Fibroblast of lung (primary cell): ENCODE measurements at places on chromosomes 6 and 20. TPM values are rescaled to one million over a fixed set of nuclear protein-coding genes. Genes with fewer than 3 reads are reported as not detected.

- H3K4me3 ChIP-seq: no peak overlapping the region
- H3K4me1 ChIP-seq: peaks cover 8% of the 10 kb centered on the region
- no peak for DNase-seq
- no peaks in the 10 kb centered on the region for H3K36me3 ChIP-seq
Observed at GRCh38 chr6:133899556-133899955, 10.6 kb downstream of the TCF21 start.

- H3K36me3 ChIP-seq: no peaks in the 10 kb centered on the region
- no peak for DNase-seq
- H3K4me1 ChIP-seq: no peaks in the 10 kb centered on the region
- H3K4me3 ChIP-seq: no peak overlapping the region
- H3K27me3 ChIP-seq: no peaks in the 10 kb centered on the region
Observed at GRCh38 chr6:21200134-21200870, 393.2 kb upstream of the SOX4 start.

- no peaks in the 10 kb centered on the region for H3K27me3 ChIP-seq
- H3K4me1 ChIP-seq: no peaks in the 10 kb centered on the region
- H3K27ac ChIP-seq: no peak overlapping the region
- no peaks in the 10 kb centered on the region for H3K36me3 ChIP-seq
- no peak for DNase-seq
Observed at GRCh38 chr20:18845017-18845416, 31.4 kb downstream of the SCP2D1 start.

- no peak for DNase-seq
- H3K4me1 ChIP-seq: peaks cover under 1% of the 10 kb centered on the region
- no peak overlapping the region for H3K4me3 ChIP-seq
- H3K36me3 ChIP-seq: no peaks in the 10 kb centered on the region
- no peaks in the 10 kb centered on the region for H3K27me3 ChIP-seq
- H3K27ac ChIP-seq: no peak overlapping the region
Observed at GRCh38 chr6:46039646-46040045, 24.0 kb upstream of the CLIC5 start.

Gene FNDC11
- total RNA-seq: 1.0 and 1.7 TPM in 2 replicates

Gene MYBL2
- 0.26 and 1.2 TPM in 2 replicates for total RNA-seq

GRCh38 chr6:120875900-120876299 is 458.4 kb downstream of the TBC1D32 start:
- H3K27ac ChIP-seq: no peak overlapping the region
- H3K4me1 ChIP-seq: no peaks in the 10 kb centered on the region

Gene PNPLA1
- total RNA-seq: not detected in 2 replicates

DNA sequence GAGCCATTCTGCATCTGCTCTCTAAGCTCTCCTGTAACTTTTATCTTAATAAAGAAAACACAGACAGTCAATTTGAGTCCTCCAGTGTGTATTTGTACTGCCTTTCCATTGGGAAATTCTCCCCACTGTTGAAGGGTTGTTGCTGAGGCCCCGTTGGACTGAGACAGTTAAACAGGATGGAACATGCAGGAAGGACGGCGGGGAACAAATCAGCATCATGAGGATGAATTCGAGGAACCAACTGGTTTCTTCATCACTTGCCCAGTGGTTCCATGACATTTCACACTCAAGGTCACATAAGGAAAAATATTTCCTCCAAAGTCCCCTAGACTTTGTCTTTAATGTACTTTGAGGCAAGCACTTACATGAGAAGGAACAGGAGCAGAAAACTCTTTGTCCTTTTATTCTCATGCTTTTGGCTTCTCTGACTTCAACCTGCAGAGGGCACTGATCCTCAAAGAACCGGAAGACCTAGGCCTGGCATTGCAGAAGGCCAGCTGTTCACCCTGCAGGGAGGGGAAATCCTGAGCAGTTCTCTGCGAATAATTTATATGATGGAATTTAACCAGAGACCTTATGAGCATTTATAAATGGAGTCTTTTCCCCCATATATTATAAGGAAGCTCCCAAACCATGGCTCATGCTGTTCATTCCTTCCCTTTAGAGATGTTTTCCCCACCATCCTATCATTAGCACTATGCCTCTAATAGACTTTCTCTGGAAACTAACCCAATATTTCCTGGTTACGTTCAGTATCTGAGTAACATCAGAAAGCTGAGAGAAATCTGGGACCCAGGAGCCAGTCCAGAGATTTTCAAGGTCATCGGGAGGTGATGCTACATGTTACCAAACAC is 55.2 kb upstream of the ADGRF1 start:
- no peaks in the 10 kb centered on the region for H3K36me3 ChIP-seq
- H3K27me3 ChIP-seq: no peaks in the 10 kb centered on the region
- DNase-seq: peak; percentile 74
- H3K4me1 ChIP-seq: peaks cover 2% of the 10 kb centered on the region

DNA sequence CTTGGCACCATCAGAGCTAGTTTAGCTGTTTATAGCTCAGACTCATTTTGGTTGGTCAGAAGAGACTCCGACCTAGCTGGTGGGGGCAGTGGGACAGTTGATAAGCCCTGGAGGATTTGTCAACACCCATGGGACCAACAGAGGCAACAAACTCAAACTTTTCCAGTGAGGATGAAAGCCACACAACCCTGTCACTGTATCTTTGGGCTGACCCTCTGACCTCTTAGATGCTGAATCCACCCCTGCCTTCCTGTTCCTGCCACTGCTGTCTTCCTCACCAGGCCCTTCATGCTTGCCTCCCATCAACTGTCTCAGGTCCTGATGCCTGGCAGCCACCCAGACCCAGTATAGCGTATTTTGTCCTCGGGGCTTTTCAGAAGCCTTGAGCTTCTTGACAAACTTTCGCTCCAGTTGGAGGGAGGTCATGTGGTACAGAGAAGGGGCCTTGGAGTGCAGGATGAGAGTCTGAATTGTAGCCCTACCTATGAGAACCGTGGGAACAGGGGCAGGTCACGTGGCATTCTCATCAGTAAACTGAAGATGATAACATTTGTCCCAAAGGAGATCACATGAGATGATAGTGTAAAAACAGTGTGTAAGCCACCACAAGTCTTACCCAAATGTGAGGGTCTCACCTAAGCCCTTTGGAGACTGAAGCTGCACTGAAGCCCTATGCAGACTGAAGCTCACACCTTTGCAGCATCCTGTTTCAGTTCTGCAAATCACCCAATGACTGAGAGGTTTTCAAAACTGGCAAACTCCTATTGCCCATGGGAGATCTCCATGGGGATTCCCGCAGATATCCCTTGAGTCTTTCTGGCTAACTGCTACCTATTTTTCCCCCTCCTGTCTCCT is 72.0 kb upstream of the F13A1 start:
- no peaks in the 10 kb centered on the region for H3K27me3 ChIP-seq
- no peak for DNase-seq
- no peaks in the 10 kb centered on the region for H3K4me1 ChIP-seq
- no peak overlapping the region for H3K4me3 ChIP-seq

Gene PPP1R3G
- 2.1 and 3.3 TPM in 2 replicates for total RNA-seq

DNA sequence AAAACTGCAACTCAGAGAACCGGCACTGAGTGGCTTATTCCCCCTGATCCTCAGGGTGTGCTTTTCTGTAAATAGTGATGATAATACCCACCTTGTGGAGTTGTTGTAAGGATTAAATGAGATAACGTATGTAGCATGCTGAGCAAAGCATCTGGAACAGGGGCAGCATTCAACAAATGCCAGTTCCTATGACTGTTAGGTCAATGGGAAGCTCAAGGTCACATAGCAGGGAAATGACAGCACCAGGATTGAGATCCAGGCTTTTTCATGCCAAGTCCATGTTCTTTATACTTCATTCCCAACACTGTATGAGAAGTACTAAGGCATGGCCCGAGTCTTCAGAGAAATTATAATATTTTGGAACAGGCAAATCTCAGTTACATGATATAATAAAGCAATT is 5.1 kb downstream of the RCAN2 start:
- no peak overlapping the region for H3K4me3 ChIP-seq
- H3K36me3 ChIP-seq: no peaks in the 10 kb centered on the region
- DNase-seq: no peak
- peaks cover 11% of the 10 kb centered on the region for H3K27me3 ChIP-seq
- H3K4me1 ChIP-seq: no peaks in the 10 kb centered on the region

DNA sequence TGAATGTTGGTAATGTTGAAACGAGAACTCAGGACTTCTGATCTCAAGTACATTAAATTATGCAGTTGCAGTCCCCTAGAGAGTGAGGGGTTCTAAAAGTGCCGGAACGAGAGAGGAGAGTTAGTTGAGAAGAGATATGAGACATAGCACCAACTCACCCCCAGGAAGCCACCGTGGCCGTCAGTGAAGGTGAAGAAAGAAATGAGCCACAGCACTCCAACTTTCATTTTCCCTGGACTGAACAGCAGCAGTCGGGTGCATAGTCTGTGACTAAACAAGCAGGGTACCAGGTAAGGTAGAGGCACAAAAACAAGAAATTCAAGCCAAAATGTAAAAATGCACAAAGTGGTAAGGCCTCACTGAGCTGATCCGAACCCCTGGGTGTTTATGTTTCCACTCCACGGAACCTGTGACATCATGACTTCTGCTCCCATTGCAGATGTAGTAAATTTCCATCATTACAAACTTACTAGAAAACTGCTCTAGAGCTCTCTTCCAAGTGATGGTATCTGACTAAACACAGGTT is 13.2 kb downstream of the ADGRF1 start:
- no peaks in the 10 kb centered on the region for H3K36me3 ChIP-seq
- no peak for DNase-seq
- H3K4me3 ChIP-seq: no peak overlapping the region
- H3K4me1 ChIP-seq: no peaks in the 10 kb centered on the region
- no peak overlapping the region for H3K27ac ChIP-seq
- peaks cover 2% of the 10 kb centered on the region for H3K27me3 ChIP-seq

GRCh38 chr6:52155791-52156576 is 30.2 kb upstream of the IL17A start:
- H3K36me3 ChIP-seq: no peaks in the 10 kb centered on the region
- no peaks in the 10 kb centered on the region for H3K4me1 ChIP-seq
- no peak overlapping the region for H3K4me3 ChIP-seq
- no peak overlapping the region for H3K27ac ChIP-seq
- no peak for DNase-seq
- H3K27me3 ChIP-seq: no peaks in the 10 kb centered on the region

- peak; percentile 70 for DNase-seq
- H3K27me3 ChIP-seq: no peaks in the 10 kb centered on the region
- H3K36me3 ChIP-seq: no peaks in the 10 kb centered on the region
- H3K4me3 ChIP-seq: no peak overlapping the region
- H3K27ac ChIP-seq: no peak overlapping the region
- no peaks in the 10 kb centered on the region for H3K4me1 ChIP-seq
Observed at GRCh38 chr6:13877051-13877450, 47.7 kb upstream of the RNF182 start.

DNA sequence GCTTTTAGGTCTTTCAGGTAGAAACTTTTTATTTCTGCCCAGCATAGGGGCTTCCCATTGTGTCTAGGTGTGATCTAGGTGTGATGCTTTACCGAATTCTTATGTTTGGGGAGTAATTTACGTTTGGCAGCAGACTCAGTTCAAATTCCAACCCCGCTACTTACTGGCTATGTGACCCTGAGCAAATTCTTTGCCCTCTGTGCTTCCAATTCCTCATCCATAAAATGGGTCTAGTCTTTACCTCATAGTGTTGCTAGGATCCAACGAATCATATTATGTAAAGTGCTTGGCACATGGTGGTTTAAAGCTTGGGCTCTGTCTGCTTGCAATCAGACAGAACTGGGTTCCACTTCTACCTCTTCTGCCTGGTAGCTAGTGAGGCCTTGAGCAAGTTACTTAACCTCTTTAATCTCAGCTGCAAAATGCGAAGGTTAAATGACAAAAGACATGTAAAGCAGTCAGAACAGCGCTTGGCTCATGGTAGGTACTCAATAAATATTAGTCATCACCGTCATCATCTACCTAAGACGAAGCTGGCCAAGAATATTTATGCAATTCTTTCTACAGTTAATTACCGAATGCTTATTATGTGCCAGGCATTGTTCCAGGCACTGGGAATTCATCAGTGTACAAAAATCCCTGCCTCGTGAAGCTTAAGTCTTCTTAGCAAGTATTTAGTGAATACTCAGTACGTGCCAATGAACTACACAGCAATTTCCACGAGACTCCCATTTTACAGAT is 1.0 kb downstream of the NSFL1C start:
- H3K27me3 ChIP-seq: peaks cover 2% of the 10 kb centered on the region
- H3K36me3 ChIP-seq: no peaks in the 10 kb centered on the region
- no peak for DNase-seq
- H3K4me3 ChIP-seq: peak overlapping the region; percentile 91
- peak overlapping the region; percentile 85 for H3K27ac ChIP-seq

- no peaks in the 10 kb centered on the region for H3K4me1 ChIP-seq
- no peaks in the 10 kb centered on the region for H3K27me3 ChIP-seq
- DNase-seq: no peak
Observed at GRCh38 chr20:50895111-50895830, 36.0 kb downstream of the ADNP start.

- H3K36me3 ChIP-seq: no peaks in the 10 kb centered on the region
- H3K4me1 ChIP-seq: no peaks in the 10 kb centered on the region
- no peaks in the 10 kb centered on the region for H3K27me3 ChIP-seq
- no peak for DNase-seq
Observed at GRCh38 chr20:52895235-52895634, 76.9 kb upstream of the TSHZ2 start.

DNA sequence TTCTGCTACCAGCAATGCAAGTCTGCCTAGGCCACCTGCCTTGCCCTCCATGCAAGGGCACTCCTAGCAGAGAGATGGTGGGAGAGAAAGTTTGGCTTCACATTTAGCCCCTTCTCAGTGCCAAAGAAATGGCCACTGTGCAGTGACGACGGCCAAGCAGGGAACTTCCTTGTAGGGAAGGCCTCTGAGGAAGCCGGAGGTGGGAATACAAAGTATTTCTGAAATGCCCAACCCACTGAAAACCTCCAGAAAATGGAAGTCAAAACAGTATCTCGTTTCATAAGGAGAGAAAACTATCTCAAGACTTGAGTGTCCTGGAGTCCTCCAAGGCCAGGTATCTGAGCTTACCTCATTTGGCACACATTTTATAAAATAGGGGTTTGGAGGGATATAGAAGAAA is 42.7 kb downstream of the JAG1 start:
- no peaks in the 10 kb centered on the region for H3K27me3 ChIP-seq
- no peaks in the 10 kb centered on the region for H3K36me3 ChIP-seq
- H3K4me3 ChIP-seq: no peak overlapping the region
- no peak overlapping the region for H3K27ac ChIP-seq

DNA sequence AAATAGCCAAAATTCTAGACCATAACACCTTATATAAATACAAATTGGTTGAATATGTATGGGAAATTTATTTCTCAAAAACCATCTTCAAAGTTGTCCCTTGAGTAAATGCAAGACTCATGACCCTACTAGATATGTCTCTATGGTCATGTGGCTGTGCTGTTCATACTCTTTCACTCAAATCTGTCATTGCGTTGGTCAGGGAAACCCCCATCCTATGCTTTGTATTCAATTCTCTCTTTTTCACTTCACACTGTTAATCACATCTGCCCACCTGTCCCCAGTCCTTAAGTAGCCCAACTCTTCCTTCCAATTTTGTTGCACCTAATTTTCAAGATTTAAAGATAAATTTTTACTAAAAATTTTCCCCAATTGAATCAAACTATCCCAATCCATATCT is 51.0 kb downstream of the RPS12 start:
- no peak overlapping the region for H3K27ac ChIP-seq
- H3K4me3 ChIP-seq: no peak overlapping the region
- no peaks in the 10 kb centered on the region for H3K4me1 ChIP-seq
- no peak for DNase-seq
- H3K27me3 ChIP-seq: peaks cover 2% of the 10 kb centered on the region

- peaks cover 31% of the 10 kb centered on the region for H3K36me3 ChIP-seq
- H3K27ac ChIP-seq: peak overlapping the region; percentile 34
- H3K4me3 ChIP-seq: no peak overlapping the region
- DNase-seq: no peak
- H3K27me3 ChIP-seq: no peaks in the 10 kb centered on the region
Observed at GRCh38 chr20:62887860-62888239, 26.2 kb upstream of the TCFL5 start.

Gene ABHD16B
- not detected in 2 replicates for total RNA-seq
